ENCODE measurements at places on chromosomes 5 and 9.

DNA sequence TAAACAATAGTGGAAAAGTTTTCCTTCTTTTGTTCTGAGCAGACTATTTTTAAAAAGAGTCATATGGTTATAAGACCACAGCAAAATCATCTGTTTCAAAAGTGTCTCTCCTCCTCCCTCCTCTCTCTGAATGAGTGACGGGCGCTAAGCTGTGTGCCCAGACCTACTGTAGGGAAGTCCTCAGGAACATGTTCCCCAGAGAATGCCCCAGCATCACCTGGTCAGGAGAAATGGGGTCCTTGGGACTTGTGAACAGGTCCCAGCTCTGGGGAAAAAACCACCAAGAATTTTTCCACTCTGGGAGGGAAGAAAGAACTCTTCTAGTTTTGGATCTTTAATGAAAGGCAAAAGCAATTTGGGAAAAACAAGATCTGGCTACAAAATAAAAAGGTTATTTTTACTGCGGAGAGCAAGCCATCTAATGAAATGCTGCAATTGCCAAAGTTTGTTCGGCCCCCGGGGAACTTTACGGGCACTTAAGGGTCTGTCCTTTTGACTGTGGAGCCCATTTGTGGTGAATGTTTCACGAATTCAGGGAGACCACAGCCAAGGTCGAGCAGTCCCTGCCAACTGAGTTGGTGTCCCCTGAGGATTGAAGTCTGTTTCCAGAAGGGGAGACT is 25.9 kb downstream of the BOD1 start:
- DNase-seq = no peak

DNA sequence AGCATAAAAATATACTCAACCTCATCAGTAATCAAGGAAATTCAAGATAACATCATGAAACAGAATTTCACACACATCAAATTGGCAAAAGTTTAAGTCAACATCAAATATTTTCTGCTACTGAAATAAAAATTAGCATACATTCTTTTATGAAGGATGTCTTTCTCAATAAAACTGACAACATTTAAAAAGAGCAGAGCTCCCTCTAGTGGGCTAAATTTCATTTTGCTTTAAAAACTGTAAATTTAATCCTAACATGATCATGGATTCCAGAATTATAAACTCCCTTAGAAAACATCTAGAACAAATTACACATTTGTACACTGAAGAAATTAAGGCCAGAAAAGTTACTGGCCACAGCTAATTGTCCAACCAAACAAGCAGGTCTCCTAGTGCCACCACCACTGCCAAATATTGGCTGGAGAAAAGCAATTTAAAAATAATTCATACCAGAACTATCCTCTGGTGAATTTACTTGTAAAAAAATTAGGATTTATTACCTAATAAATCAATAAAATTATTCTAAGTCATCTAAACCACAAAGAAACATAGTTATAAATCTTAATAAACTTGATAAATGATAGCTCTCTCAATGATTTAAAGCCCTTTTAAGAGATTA is 31.2 kb downstream of the DEPDC1B start:
- no peak for DNase-seq

DNA sequence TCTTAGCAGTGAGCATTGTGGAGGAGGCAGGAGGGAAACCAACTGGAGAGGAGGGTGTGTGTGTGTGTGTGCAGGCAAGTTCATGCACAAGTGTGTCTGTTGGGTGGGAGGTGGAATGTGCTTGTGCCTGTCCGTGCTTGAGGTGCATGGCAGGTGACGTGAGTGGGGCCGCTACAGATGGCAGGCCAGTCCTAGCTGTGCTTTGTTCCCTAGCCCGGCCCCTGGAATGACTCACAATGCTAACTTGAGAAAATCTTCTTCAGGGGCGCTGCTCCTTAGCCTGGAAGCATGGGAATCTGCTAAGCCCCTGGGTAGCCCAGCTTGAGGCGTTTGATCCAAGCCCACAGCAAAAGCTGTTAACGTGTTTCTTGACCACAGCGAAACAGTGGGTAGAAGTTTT is 25.0 kb upstream of the DMRT2 start:
- no peak for DNase-seq

DNA sequence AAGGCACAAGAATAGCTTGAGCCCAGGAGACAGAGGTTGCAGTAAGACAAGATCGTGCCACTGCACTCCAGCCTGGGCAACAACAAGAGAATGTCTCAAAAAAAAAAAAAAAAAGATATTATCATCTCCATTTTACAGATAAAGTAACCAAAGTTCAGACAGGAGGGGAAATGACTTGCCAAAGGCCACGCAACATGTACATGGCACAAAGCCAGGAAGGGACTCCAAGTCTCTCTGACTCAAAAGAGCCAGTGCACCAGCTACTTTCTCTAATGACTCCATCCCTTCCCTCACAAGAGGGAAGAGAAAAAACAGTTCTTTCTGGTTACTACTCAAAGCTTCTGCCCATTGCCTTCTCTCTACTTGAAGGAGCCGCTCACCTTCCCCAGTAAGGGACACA is 34.1 kb downstream of the SIL1 start:
- no peak for DNase-seq

DNA sequence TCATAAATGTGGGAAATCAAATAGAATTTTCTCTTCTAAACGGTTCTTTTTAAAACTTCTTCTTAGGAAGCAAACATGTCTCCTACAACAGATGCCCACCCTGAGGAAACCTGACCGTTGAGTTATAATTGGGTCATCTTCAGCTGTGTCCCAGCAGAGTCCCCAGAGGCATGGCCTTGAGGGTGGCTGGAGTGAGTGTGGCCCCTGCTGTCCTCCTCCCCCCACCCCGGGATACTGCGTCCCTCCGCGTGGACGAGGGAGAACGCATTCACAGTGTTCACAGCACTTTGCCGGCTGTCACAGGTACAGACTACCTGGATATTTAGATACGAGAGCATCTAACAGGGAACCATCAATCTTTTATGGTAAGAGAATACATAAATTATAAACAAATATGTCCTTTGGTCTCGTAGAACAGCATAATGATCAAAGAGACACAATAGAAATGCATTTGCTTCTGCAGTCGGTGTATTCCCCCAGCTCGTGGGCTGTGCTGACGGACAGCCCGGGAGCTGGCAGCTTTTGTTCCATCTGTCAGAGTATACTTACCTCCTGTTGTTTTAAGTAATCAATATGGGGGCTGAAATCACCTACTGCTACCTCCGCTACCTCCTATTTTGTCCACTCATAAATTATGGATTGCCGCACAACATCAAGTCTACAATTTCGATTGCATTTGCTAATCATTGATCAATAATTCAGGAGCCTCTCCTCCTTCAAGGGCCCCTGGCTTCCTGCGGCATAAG is 214.7 kb downstream of the IRX2 start:
- DNase-seq = no peak

- DNase-seq = no peak
These were observed 160.6 kb downstream of the COL23A1 start for GRCh38 chr5:178429491-178430185.

- DNase-seq = no peak
These were observed 64.6 kb downstream of the NEURL1B start for GRCh38 chr5:172705576-172706084.

GRCh38 chr5:44932922-44933585 is 124.3 kb downstream of the MRPS30 start:
- DNase-seq = no peak

GRCh38 chr9:93169444-93169843 is 14.5 kb upstream of the WNK2 start:
- DNase-seq = no peak

DNA sequence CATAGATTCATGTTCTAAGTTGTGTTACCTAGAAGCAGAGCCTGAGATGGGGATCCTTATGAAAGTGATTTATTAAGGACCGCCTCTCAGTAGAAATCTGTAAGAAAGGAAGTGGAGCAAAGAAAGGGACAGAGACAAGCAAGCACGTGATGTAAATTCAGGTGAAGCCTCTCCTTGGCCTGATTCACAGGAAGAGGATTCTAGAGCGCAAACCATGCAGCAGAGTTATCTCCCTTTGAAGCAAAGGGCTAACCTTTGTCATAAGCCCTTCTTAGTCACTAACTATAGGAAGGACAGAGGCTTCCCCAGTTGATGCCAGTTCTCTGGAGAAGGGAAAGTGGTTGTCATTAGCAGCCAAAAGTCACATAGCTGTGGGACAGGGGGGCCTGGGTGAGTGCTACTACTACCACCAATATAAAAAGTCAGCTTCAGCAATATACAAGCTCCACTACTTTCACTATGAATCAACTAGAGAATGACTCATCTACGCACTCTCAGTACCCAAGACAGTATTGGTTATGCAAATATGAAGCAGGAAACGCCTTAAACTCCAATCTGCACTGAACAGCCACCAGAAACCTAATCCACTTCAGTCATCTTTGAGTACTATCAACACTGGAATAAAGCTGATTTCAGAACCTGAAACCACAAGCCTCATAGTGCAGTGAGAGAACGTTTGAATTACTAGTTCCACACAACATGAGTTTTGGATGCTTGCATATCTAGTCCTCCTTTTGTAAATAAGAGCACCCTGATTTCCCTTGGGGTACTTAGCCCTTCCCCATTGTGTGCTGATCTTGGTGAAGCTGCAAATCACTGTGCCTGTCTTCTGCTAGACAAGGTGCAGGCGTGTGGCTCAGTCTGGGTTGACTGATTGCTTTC is 162.7 kb downstream of the ZNF608 start:
- no peak for DNase-seq

All from cerebellar nuclear complex (tissue), 1 donor.